ENCODE measurements at places on chromosomes 12 and 14. TPM values are rescaled to one million over a fixed set of nuclear protein-coding genes. Genes with fewer than 3 reads are reported as not detected.

EXOC5 gene
- total RNA-seq = 28.8 TPM

GABARAPL1 gene
- 24.4 TPM for total RNA-seq

USP44 gene
- 0.50 TPM for total RNA-seq

SCNN1A gene
- total RNA-seq = 0.67 TPM

C3AR1 gene
- not detected for total RNA-seq

TMEM233 gene
- total RNA-seq = not detected

ULK1 gene
- total RNA-seq = 6.6 TPM

DPY19L2 gene
- total RNA-seq = 2.5 TPM

GPR84 gene
- total RNA-seq = not detected

TAS2R46 gene
- not detected for total RNA-seq

AHNAK2 gene
- 10.9 TPM for total RNA-seq

SDR9C7 gene
- not detected for total RNA-seq

POC1B gene
- total RNA-seq = 13.8 TPM

PARPBP gene
- total RNA-seq = 11.1 TPM

KLRG1 gene
- 1.7 TPM for total RNA-seq

LALBA gene
- total RNA-seq = not detected

PYGL gene
- 64.1 TPM for total RNA-seq

DPPA3 gene
- total RNA-seq = not detected

C12orf43 gene
- 14.4 TPM for total RNA-seq

LRTM2 gene
- not detected for total RNA-seq
